CD4-positive, alpha-beta T cell treated with Interleukin-10 for 1 hour (primary cell): ENCODE measurements at places on chromosomes 13 and 19.

- peak; percentile 70 for DNase-seq
Observed at GRCh38 chr19:35000647-35001501, 751 bp downstream of the GRAMD1A start.

- no peak for DNase-seq
Observed at GRCh38 chr19:31279436-31279765, 69.8 kb downstream of the TSHZ3 start.

GRCh38 chr19:1486720-1487575 lies 3.2 kb downstream of the PCSK4 start:
- no peak for DNase-seq

- DNase-seq = no peak
Observed at GRCh38 chr19:33730858-33731607, 65.6 kb upstream of the KCTD15 start.

GRCh38 chr13:36445891-36446351 lies 13.6 kb downstream of the CCNA1 start:
- DNase-seq = no peak

GRCh38 chr19:8877854-8878705 lies 45.9 kb downstream of the MBD3L1 start:
- no peak for DNase-seq

GRCh38 chr13:50072676-50073075 lies 57.4 kb downstream of the KCNRG start:
- no peak for DNase-seq

GRCh38 chr13:99255271-99255670 lies 2.9 kb downstream of the GPR18 start:
- DNase-seq = no peak

- no peak for DNase-seq
Observed at GRCh38 chr19:39918183-39918651, 16.2 kb downstream of the FCGBP start.

GRCh38 chr13:59413126-59413525 lies 750.6 kb downstream of the DIAPH3 start:
- no peak for DNase-seq

DNA sequence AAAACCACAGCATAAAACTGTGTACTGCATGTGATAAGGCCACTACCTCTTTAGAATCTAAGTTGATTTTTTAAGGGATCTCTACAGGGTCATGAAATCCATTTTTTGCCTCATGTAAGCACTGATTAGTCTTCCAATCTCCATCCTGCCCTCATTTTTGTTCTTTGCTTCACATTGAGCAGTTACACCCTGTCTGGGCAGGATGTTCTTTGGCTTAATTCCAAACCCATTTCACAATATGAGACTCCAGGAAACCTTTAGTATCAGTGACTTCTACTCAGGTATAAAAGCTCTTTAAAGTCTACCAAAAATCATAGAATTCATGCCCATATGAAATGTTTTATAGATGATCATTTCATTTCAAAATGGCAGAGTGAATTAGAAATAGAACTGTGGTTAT lies 592.6 kb downstream of the TBC1D4 start:
- DNase-seq = no peak

- DNase-seq = no peak
Observed at GRCh38 chr13:113422807-113423519, 30.3 kb downstream of the ADPRHL1 start.

- no peak for DNase-seq
Observed at GRCh38 chr19:5057860-5058259, 88.9 kb downstream of the KDM4B start.

GRCh38 chr13:29464105-29464679 lies 131.3 kb downstream of the SLC7A1 start:
- DNase-seq = no peak

DNA sequence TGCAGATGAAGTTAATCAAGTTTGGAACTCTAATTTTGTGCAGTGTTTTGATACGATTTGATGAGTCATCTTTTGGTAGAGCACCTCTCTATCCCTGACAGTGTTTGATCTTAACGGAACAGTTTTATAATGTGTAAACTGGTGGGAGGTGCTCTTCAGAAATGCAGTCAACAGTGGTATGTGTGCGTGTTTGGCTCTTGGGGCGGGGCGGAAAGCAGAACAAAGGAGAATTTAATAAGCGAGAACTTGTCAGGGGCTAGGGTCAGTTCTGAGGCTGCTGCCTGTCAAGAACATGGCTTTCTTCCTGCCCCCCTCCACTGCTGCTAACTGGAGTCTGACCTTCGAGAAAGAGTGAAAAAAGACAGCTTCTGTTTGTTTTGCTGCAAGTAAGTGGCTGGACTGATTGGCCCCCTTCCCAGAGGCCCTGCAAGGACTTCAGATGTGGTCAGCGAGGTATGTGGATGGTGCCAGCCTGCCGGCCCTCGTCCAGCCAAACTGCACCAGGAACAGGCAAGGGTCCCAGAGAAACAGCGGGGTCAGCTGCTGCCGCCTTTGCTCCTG lies 40.8 kb downstream of the BBC3 start:
- DNase-seq = peak; percentile 54

DNA sequence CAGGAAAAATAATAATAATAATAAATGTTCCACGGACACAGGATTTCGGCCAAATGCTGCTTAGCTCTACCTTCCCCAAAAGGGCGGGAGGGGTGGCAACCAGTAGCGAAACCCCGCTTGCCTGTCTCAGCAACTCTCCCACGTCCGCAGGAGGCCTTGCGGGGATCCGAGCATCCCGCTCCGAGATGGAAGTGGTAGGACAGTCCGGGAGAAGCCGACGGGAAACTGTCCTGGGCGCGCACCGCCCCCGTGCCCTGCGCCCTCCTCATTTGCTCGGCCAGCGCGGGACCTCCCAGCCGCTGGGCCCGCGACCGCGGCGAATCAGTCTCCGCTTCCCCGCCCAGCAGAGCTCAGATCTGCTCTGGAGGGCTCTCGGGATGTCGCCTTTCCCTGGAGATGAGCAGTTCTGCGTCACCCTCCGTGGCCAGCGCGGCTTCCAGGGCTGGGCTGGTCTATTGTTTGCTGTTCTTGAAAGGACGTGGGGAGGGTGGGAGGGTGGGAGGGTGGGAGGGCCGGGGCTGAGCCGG lies 48.9 kb upstream of the PABPC3 start:
- DNase-seq = no peak

DNA sequence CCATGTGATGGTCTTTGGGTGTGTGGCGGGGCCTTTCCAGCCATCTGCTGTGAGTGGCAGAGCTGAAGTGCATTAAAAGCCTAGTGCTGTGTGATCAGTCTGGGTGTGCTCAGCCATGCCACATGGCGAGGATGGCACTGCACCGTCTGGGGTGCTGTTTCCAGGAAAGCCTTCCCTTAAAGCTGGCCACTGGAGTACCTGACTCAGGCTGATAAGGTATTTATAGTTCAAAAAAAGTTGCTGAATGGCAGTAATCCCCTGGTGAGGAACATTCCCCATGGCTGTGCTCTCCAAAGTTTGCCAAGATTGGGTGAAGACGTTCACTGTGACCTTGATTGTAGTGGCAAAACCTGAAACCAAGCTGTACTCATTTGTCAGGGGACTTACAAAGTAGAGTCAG lies 6.0 kb downstream of the GPI start:
- no peak for DNase-seq

- DNase-seq = no peak
Observed at GRCh38 chr19:17886515-17886914, 14.8 kb downstream of the SLC5A5 start.

- DNase-seq = no peak
Observed at GRCh38 chr13:113394339-113394640, 30.4 kb upstream of the GRTP1 start.

GRCh38 chr19:49019242-49019932 lies 2.5 kb upstream of the LHB start:
- DNase-seq = peak; percentile 71
